Kidney (tissue), 22 donors: ENCODE measurements at places on chromosomes 16 and 17. TPM values are rescaled to one million over a fixed set of nuclear protein-coding genes. Genes with fewer than 3 reads are reported as not detected.

Gene MT1G
- 33.6 TPM for total RNA-seq

- peak; percentile 84 for DNase-seq
Measured at GRCh38 chr17:42112552-42113176, at the start of gene DHX58. TSS of gene DHX58 (minus strand) at chr17:42112714. CDS start at chr17:42111892, 822 bp downstream.

Gene NPIPB6
- 2.4 TPM for total RNA-seq

DNA sequence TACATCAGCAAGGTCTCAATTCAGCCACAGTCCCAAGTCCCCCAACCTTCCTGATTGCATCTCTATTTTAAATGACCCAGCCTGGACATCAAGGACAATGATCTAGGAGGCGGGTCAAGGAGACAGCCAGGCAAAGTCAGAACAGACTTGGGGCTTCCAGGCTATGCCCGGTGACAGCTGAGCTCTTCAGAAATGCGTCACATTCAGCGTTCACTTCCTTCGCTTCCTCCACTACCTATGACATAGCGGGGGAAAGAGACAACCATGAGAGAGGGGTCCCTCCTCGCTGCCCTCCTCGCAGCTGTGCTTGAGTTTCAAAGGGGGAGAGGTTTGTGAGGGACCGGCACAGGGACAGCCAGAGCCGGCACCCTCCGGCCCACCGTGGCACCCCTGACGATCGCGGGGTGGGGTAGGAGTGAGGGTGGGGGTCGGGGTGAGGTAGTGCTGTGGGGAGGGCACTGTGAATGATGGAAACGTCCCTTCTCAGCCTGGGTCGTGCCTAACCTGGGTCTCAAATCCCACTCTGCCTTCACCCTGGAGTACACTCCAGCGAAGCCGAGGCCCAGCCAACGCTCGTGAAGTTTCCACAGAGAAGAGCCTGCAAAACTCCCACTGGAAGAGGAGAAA, 12.3 kb upstream of the LGALS3BP start:
- no peak for DNase-seq
